ENCODE measurements at places on chromosomes 12 and 14.

GRCh38 chr12:23217667-23218066 lies 592.7 kb downstream of the ETNK1 start:
- no peak for DNase-seq

- no peak for DNase-seq
These were observed 129.9 kb downstream of the KIF26A start for GRCh38 chr14:104268295-104268694.

GRCh38 chr12:17511369-17511768 lies 578.6 kb downstream of the RERGL start:
- no peak for DNase-seq

DNA sequence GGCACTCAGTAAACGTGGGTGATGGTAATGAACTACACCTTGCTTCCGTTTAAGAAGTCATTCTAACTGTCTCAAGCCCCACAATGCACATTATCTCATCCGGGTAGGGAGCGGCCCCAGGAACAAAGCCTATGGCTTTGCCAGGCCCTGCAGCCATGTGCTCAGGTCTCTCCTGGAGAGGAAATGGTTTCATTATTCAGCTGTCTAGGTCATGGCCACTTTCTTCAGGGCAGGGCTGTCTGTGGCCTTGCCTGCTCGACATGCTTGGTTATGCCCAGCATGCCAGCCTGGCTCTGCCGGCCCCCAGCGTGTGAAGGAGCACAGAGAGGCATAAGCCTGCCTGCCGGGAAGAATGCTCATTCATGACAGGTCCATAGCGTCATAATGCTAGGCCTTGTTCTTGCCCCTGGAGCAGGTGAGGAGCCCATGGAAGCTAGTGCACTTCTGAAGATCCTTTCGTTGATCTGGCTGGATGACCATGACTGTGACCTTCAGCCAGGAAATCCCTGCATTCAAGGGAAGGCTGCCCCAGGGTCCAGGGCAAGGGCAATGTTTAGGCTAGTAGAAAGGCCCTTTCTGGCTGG lies 26.3 kb upstream of the FOS start:
- DNase-seq, result no peak

GRCh38 chr12:2666411-2666810 lies 128.4 kb upstream of the FKBP4 start:
- no peak for DNase-seq

DNA sequence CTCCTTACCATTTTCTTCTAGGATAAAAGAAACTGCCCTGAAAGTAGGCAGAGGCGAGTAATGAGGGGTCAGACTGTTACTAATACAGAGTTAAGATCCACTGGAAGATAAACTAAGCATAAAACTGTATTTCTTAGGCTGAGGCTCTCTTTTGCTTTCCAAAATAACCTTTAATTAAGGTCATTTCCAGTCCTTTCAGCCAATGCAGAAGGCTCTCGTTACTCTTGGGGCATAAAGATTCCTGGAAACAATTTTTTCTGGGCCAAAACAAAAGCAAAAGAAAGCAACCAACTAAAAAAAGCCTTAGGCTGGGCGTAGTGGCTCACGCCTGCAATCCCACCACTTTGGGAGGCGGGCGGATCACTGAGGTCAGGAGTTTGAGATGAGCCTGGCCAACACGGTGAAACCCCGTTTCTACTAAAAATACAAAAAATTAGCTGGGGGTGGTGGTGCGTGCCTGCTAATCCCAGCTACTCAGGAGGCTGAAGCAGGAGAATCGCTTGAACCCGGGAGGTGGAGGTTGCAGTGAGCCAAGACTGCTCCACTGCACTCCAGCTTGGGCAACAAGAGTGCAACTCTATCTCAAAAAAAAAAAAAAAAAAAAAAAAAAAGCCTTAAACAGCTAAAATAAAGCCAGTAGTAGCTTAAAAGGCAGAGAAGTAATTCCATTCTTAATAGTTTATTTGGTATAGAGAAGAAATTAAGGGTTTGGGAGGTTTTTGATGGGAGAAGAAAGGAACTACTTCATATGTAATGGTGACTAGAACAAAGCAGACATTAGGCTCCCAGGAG lies 68.9 kb upstream of the STAC3 start:
- no peak for DNase-seq

DNA sequence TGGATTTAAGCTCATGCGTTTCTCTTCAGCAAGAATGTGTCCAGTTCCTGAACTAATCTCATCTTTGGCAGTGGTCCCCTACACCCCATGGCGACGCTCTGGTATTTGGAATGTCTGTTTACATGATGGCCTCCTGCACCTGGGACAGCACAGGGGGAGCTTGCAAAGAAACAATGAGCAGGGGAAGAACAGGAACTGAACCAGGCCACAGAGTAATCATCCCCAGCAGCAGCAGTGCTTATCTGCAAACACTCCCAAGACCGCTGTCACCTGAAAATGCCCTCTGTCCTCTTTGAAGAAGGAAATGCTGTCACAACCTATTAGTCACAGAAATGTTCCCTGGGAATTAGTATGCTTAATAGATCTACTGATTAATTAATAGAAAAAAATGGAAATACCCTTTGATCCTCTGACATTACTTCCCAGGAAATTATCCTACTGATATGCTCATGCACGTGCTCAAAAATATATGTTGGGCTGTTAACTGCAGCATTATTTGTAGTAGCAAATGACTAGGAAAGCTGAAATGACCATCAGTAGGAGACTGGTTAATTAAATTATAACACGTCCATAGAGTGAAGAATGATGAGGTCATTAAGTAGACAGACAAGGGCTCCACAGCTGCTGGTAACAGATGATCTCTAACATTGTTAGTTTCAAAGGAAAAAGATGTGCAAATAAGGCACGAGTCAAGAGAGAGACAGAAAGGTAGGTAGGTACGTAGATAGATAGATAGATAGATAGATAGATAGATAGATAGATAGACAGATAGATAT lies 279.3 kb upstream of the FLRT2 start:
- no peak for DNase-seq

GRCh38 chr14:69373104-69373503 lies 25.0 kb downstream of the ERH start:
- DNase-seq, result no peak

DNA sequence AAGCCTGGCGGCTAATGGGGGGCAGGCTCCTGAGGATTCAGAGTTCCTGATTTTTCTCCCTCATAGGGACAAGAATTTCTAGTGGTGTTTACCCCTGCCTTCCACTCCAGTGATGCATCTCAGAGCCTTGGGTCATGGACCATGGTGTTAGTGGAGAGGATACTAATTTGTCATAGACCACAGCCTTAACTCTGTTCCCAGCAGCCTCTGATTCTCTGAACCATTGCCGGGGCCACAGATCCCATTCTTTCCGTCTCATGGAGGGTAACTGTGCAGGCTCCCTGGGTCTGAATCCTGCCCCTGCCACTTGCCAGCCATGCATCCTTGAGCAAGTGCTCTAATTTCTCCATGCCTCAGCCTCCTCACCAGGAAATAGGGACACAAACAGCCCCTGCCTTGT lies 55.1 kb downstream of the RPH3A start:
- DNase-seq, result no peak

DNA sequence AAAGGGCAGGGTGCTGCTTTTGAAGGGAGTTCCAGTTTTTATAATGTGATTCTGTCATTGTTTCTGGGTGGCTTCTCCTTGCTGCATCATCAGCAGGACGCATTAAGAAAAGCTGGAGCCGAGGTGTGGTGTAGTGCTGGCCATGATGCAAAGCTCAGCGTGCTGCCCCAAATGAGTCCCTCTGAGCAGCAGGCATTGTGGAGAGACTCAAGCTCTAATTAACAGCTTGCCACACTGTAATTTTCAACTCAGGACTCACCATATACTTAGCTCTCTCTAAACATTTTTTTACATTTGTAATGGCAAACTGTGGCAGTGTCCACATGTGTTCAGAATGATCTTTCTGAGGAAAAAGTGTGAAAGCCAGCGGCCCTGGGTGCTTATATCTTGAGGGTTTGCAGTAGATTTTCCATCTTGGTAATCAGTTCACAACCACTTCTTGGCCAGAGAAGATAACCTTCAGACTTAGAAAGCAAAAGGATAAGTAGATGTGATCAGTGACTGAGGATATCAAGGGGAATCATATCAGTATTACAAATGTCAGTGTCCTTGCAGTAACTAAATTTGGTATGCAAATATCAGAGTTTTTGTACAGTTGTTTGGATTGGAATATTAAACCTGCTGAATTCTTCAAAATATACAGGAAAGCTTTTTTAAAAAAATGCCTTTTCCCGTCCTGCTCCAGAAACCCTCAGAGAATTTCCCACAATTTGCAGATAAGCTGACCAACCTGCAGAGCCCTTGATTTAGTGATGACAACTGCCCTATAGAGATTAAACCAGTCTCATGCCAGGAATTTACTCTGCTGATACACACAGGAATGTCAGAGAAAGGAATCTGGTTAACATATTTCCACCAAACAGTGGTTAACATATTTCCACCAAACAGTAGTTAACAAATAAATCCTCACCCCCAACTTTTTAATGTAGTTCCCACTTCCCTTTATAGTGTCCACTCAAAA lies 63.6 kb downstream of the DAAM1 start:
- DNase-seq, result no peak

- no peak for DNase-seq
These were observed 10.9 kb upstream of the TESC start for GRCh38 chr12:117109943-117110635.

DNA sequence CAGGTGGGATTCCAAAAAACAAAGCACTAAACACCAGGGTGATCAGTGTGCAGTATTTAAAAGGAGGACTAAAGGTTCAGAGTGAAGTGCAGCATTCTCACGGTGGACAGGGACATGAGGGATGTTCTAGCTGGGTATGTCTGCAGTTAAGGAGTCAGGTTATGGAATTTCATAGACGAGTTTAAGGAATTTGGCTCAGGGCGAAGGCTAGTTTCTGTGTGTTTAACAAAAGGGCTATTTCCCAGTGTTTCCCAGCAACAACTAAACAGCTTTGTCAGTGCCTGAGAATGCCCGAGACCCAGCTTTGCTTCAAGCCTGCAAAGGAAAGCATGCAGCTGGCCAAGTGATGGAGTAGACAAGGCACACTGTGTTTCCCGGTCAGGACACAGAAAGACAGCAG lies 7.0 kb downstream of the KRT1 start:
- DNase-seq, result no peak

DNA sequence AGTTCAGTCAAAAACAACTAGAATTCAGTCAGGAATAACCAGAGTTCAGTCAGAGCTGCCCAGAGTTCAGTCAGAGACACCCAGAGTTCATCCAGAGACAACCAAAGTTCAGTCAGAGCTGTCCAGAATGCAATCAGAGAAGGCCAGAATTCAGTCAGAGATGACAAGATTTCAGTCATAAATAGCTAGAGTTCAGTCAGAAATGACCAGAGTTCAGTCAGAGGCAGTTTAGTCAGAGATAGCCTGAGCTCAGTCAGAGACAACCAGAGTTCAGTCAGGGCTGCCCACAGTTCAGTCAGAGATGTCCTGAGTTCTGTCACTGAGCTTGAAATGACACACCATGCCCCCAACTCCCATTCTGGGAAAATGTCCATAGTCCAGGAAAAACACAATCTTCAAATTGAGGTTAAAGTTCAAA lies 1102.8 kb downstream of the BCL11B start:
- no peak for DNase-seq
